ENCODE measurements at places on chromosomes 3 and 15. TPM values are rescaled to one million over a fixed set of nuclear protein-coding genes. Genes with fewer than 3 reads are reported as not detected.

Gene IGF2BP2
- 6.1 TPM for polyA plus RNA-seq

Gene SLMAP
- 15.7 TPM for polyA plus RNA-seq

Gene ZFYVE19
- polyA plus RNA-seq = 25.6 TPM

Gene MYRIP
- polyA plus RNA-seq = not detected

Gene TYRO3
- 7.6 TPM for polyA plus RNA-seq

Gene SHF
- polyA plus RNA-seq = 1.1 TPM

Gene MYZAP
- 1.8 TPM for polyA plus RNA-seq

Gene VGLL3
- 4.9 TPM for polyA plus RNA-seq

Gene MESP1
- 2.8 TPM for polyA plus RNA-seq

Gene SCN11A
- 0.01 TPM for polyA plus RNA-seq

Gene SPINK8
- polyA plus RNA-seq = not detected

Gene GOLGA6L7
- polyA plus RNA-seq = not detected

Gene LEKR1
- polyA plus RNA-seq = 1.3 TPM

Gene NMB
- polyA plus RNA-seq = 18.5 TPM

Gene ONECUT1
- 0.37 TPM for polyA plus RNA-seq

Gene CLSTN2
- polyA plus RNA-seq = 0.03 TPM

Gene PRR20G
- not detected for polyA plus RNA-seq

Gene TIPARP
- 13.3 TPM for polyA plus RNA-seq

Gene KIF7
- 4.1 TPM for polyA plus RNA-seq

Gene CALML4
- polyA plus RNA-seq = 12.1 TPM

Gene DUOXA2
- not detected for polyA plus RNA-seq

Gene C3orf80
- polyA plus RNA-seq = 3.7 TPM

Gene ZNF660
- not detected for polyA plus RNA-seq

Gene DUOX1
- not detected for polyA plus RNA-seq

Gene NT5DC2
- polyA plus RNA-seq = 82.0 TPM

Gene ITIH1
- polyA plus RNA-seq = not detected

Gene MASP1
- not detected for polyA plus RNA-seq

Gene LRRN1
- not detected for polyA plus RNA-seq

Gene NDUFB4
- 686 TPM for polyA plus RNA-seq

Gene MCF2L2
- not detected for polyA plus RNA-seq

Gene SLC9C1
- polyA plus RNA-seq = not detected

Gene PAQR9
- 2.8 TPM for polyA plus RNA-seq

Gene ADAMTS9
- 0.68 TPM for polyA plus RNA-seq

Gene GOLGA8T
- 2.1 TPM for polyA plus RNA-seq

Gene TRIP4
- 24.8 TPM for polyA plus RNA-seq

Gene ADGRG7
- not detected for polyA plus RNA-seq

Gene ATP13A5
- polyA plus RNA-seq = not detected

Gene PIF1
- 25.4 TPM for polyA plus RNA-seq

Gene TMEM158
- 3.9 TPM for polyA plus RNA-seq

Gene LARP6
- polyA plus RNA-seq = 47.3 TPM

Gene DPPA4
- not detected for polyA plus RNA-seq

Gene MED12L
- 0.40 TPM for polyA plus RNA-seq

All from A549 (cell line).